ENCODE measurements at places on chromosomes 4 and X.

DNA sequence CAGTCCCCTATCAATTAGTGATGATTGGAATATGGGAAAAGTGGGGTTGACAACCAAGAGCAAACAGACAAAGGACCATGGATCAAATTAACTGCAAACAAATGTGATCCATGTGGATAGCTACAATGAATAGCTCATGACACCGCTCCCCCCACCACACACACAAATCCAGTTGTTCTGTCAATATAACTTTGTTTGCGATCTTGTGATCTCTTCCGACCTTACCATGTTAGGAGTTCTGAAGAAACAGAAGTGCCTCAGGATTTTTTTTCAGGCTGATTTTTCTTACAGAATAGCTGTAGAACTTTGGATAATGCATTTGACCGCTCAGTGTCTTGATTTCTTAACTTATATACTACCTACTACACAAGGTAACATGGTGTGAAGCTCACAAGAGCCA, 116.6 kb downstream of the SH2D1A start:
- DNase-seq: no peak

- no peak for DNase-seq
Measured at GRCh38 chr4:95091272-95091671, 333.5 kb downstream of the BMPR1B start.

- DNase-seq: no peak
Measured at GRCh38 chr4:174591243-174592021, 69.1 kb upstream of the HPGD start.

- DNase-seq: no peak
Measured at GRCh38 chrX:106247162-106247561, 79.1 kb downstream of the PWWP3B start.

- no peak for DNase-seq
Measured at GRCh38 chr4:180234730-180235129, 2008.5 kb upstream of the TENM3 start.

- no peak for DNase-seq
Measured at GRCh38 chrX:71998836-71999509, 88.3 kb downstream of the NHSL2 start.

- no peak for DNase-seq
Measured at GRCh38 chrX:130165181-130165702, 399 bp downstream of the AIFM1 start.

DNA sequence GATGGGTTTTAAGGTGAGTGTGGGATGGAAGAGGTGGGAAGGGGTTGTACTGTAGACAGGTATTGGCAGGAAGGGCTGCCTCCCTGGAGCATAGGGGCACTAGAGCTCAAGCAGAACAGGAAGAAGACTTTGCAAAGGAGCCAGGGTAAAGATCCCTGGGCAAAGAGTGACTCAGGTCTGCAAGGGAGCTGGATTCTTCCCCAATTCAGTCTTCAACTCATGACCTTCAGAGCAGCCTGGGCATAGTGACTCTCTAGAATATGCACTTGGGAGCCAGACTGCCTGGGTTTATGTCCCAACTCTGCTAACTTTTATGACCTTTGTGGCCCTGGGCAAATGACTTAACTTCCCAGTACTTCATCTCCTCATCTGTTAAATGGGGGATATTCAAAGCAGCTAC, 4.0 kb downstream of the LONRF3 start:
- DNase-seq: no peak

GRCh38 chr4:120853161-120853935, 69.2 kb downstream of the PRDM5 start:
- no peak for DNase-seq

- DNase-seq: no peak
Measured at GRCh38 chrX:153800177-153800722, 5.8 kb downstream of the SSR4 start.

DNA sequence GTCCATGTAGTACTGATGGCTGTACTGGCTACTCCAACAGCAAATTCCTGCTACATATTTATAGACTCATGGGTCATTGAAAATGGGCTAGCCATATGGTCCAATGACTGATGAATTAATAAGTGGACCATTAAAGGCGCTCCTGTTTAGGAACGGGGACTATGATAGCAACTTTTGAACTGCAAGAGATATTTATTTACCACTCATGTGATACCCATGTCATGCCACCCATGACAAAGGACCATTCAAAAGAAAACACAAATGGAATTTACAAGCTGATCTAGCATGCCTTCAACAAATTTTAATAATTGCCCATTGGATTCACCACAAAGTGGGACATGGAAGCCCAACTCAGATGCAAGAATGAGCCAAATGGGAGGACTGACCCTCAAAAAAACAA, 240.0 kb upstream of the GALNTL6 start:
- DNase-seq: no peak

DNA sequence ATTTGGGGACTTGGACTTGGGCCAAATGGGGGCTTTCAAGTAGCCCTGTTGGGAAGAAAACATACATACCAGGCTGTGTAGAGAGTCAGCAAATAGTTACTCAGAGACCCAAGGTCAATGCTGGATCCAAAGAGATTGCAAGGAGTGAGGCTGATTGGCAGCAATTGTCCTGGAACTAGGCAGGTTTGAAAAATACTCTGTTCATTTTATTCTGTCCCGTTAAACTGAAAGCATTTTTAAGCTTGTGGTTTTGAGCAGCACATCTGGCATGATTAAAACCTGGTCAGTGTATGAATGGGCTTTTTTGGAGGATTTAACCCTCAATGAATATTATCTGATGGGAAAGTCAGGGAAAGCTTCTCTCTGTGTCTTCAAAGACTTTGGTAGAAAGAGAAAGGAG, 294.3 kb upstream of the BOD1L1 start:
- no peak for DNase-seq

DNA sequence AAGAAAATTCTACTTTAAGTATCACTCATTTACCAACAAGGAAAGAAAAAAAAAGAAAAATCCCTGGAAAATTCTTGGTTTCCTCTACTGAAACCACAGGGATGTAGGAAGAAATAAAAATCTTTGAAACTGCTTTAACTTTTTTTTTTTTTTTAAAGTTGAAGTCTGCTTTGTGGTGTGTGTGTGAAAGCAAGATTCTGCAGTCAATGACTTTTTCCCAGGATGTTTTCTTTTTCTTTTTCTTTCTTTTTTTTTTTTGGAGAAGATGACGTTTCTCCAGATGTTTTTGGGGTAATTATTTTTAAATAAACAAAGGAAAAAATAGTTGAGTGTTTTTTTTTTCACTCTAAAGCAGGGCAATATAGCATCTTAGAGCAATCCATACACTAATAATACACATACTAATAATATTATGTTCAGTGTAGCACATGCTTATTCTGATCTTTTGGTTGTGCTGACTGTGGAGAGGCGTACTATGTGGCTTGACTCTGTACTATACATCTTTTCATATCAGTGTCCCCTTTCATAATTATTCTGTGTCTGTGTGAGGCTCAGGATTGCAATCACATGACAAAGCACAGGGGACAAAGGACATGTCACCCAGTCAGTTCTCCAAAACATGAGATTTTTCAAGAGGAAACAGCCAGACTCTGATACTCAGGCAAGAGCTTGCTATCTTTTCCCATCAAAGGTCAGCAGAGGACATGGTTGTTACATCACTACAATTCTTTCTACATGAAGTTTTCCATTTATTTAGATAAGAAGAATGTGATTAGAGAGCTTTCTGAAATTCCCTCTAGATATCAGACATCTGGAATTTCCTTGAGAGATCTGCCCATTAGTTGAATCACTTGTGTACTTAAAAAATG, 111.0 kb downstream of the PDE5A start:
- no peak for DNase-seq

GRCh38 chrX:39133971-39134370, 332.7 kb downstream of the MID1IP1 start:
- no peak for DNase-seq

DNA sequence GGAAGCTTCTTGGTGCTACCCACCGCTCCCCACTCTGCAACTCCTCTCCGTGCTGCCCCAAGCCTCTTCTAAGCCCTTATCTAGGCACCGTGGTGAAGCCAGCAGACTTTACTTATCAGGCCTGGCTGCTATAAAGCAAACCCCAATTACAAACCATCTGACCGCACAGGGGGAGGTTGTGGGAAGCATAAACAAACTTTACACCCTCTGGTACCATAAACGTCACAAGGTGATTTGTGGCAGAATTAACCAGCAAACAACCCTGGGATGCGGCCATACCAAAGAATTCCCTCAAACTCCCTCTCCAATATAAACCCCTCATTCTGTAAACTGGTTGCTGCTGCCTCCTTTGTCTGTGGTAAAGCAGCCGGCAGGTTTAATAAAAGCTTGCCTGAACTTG, 55.2 kb downstream of the MAGEC2 start:
- no peak for DNase-seq

DNA sequence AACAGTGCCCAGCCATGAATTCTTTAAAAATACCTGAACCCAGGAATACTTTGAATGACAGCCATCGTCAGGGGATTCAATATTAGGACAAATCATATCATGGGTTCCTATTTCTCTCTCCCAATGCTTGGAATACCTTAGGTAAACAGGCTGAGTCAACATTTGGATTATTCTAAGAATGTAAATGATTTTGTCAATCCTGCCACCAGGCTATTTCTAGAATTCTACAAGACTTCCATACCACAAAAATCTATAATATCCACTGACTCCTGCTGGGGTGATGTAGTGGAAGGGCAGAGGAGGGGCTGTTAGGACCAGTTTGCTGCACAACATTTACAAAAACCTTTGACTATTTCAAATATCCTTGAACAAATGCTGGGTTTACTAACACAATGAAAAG, 65.2 kb downstream of the IGFBP7 start:
- no peak for DNase-seq

GRCh38 chr4:101806914-101807313, 16.4 kb downstream of the BANK1 start:
- peak; percentile 23 for DNase-seq

- no peak for DNase-seq
Measured at GRCh38 chr4:159767406-159767805, 664.5 kb downstream of the RAPGEF2 start.

GRCh38 chr4:88891636-88892035, 165.3 kb downstream of the FAM13A start:
- DNase-seq: no peak

GRCh38 chrX:39017077-39017476, 215.8 kb downstream of the MID1IP1 start:
- no peak for DNase-seq

- no peak for DNase-seq
Measured at GRCh38 chrX:29699239-29699638, 516.1 kb upstream of the MAGEB2 start.

DNA sequence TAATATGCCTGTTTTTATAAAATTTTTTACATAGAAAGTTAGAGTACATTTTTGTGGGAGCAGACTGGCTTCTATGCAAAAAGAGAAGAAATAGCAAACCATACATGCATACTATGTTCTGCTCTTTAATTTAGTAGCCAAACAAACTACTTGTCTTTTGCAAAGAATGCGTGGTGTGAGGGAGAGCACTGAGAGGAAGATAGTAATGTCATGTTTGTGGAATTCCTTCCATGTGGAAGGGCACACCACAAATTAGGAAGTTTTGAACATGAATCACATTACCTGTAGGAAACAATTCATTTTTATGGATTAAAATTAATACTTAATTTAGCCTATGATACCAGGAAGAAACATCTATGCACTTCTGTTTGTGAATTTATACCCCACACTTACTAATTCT, 1529.1 kb upstream of the ADGRL3 start:
- DNase-seq: no peak

DNA sequence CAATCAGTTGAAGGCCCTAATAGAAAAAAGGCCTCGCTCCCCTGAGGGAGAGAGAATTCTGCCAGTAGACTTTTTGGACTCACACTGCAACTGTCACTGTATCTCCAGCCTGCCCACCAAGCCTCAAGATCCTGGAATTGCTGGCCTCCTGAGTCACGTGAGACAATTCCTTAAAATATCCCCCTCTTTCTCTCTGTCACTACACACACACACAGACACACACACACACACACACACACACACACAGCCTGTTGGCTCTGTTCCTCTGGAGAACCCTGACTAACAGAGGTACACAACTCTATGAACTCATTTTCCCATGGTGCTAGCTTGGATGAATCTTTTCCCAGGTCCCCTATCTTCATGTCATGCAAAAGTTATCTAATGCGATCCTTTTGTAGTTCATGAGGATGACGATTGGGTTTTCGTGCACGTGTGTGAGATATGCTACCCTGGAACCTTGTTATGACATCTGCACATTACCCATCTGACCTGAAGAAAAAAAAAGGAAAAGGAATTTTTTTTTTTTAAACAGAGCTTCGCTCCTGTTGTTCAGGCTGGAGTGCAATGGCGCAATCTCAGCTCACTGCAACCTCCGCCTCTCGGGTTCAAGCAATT, 13.7 kb downstream of the CLRN2 start:
- DNase-seq: no peak

- DNase-seq: no peak
Measured at GRCh38 chr4:70426789-70427188, 29.0 kb downstream of the OPRPN start.

- no peak for DNase-seq
Measured at GRCh38 chr4:3451956-3452355, 10.2 kb downstream of the HGFAC start.

DNA sequence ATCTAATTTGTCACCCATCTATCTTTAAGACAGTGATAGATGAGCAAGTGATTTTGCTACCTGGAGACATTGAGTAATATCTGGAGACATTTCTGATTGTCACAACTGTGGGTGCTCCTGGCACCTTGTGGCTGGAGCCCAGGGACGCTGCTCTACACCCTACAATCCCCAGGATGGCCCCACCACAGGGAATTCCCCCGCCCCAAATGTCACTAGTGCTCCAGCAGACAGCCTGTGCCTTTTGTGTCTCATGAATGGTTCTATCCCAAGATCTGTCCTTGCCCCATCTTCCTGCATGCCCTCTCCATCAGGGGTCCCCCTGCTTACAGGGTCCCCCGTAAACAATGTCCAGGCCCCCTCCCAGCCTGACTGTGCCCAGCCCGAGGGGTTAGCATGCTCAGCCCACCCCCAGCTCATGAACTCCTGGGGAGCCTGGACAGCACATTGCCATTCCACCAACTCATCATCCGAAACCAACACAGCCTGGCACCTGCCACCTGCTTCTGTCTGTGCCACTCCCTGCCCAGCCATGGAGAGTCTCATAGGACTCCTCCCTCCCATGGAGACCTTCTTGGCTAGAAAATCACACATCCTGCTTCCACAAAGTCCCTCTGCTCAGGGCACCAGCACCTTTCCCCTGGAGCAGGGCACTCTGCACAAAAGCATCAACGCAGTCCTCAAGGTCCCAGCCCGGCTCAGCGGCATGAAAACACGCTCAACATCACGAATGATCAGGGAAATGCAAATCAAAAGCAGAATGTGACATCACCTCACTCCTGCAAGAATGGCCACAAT, 5.7 kb downstream of the P2RY8 start:
- DNase-seq: no peak

GRCh38 chr4:532588-533317, 33.7 kb downstream of the PIGG start:
- no peak for DNase-seq

DNA sequence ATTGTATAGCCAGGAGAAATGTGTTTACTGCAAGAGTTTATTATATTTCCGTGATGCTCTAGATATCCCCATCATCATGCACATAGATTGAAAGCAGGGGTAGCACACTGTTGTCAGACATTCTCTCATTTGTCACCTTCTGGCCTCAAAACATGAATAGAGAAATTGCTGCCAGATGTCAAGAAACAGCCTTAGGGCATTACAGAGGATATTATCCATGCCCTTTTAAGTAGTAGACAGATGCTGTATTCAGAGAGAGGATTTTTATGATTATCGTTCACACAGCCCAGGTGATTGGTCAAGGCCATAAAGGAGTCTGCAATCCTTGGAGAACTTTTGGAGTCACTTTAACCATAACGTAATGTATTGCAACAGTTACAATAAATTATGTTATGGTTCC, 1961.5 kb upstream of the TENM3 start:
- DNase-seq: no peak

GRCh38 chr4:76199664-76200211, 13.9 kb downstream of the SCARB2 start:
- DNase-seq: peak; percentile 5
